Activated CD8-positive, alpha-beta T cell treated with anti-CD3 and anti-CD28 coated beads, Interleukin-2, amount 10 ng/mL, durations not matched to agents 7 days and 5 days (primary cell): ENCODE measurements at places on chromosomes 12 and 14. TPM values are rescaled to one million over a fixed set of nuclear protein-coding genes. Genes with fewer than 3 reads are reported as not detected.

Gene ASB8
- total RNA-seq, result 47.2 TPM

Gene PTPRQ
- total RNA-seq, result not detected

Gene CDC42BPB
- total RNA-seq, result 0.13 TPM

Gene CRIP2
- total RNA-seq, result 0.31 TPM

Gene NEUROD4
- not detected for total RNA-seq

Gene PLCZ1
- total RNA-seq, result not detected

Gene ITGA7
- total RNA-seq, result 4.2 TPM

DNA sequence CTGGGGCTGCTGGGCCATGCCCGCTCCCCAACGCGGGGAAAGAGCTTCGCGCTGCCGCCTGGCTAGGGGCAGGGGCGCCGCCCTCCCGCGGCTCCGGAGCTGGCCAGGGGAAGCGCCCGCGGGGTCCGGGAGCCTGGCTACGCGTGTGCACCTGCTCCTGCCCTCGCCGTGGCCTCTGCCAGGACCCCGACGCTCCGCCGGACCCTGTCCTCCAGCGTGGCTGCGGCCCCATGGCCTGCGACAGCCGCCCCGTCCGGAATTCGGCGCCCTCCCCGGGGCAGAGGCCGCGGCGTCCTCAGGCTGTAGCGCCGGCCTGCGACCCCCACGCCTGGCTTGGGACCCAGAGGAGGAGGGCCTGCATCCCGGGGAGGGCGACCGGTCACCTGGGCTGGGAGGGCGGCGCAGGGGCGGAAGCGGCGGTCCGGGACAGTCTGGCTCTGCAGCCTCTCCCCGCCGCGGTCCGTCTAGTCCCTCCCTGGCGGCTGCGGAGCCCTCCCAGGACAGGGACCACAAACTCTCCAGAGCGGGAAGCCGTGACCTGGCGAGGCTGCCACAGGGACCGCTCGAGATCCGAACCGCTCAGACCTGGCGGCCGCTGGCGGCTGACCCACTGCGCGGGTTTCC is 85.6 kb downstream of the ALG10 start:
- DNase-seq, result no peak

- DNase-seq, result no peak
Measured at GRCh38 chr14:87712396-87713090, 280.4 kb downstream of the GALC start.

- DNase-seq, result no peak
Measured at GRCh38 chr12:53532524-53533445, 25.5 kb upstream of the NPFF start.

GRCh38 chr12:24730489-24730896 is 218.4 kb downstream of the BCAT1 start:
- no peak for DNase-seq

- DNase-seq, result no peak
Measured at GRCh38 chr12:83224012-83224411, 537.3 kb downstream of the TMTC2 start.

DNA sequence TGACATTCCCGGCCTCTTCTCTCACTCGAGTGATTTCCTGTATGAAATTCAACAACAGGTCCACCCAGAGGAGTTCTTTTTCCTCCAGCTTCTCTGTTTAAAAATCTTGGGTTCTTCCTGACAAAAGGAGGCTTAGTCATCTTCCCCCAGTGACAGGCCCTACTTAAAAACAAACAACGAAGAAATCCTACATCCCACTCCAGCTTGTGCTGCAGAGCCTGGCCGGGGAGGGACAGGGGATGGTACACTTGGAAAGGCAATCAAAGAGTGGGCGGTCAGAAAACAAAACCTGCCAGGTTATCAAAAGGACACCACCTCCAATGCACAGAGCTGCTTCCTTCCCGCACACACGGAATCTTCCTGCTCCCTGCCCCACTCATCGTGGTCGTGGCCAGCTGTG is 101.3 kb downstream of the CACNA1C start:
- DNase-seq, result no peak

DNA sequence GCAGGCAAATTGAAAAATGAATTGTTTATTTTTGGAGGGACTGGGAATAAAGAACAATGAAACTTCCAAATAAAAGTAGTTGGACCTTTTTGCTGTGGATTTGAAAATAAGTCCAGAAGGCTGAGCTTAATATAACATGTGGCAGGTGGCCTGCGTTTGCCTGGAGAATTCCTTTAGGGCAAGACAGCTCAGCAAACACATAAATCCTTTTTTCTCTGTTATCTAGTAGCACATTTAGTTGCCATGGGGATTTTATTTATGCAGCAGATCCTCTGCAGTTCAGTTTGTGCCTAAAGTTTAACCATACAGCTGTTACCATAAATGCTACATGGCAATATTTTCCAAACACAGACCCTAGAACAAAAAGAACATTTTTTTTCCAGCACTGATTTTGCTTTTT is 180.0 kb downstream of the NPAS3 start:
- DNase-seq, result no peak

DNA sequence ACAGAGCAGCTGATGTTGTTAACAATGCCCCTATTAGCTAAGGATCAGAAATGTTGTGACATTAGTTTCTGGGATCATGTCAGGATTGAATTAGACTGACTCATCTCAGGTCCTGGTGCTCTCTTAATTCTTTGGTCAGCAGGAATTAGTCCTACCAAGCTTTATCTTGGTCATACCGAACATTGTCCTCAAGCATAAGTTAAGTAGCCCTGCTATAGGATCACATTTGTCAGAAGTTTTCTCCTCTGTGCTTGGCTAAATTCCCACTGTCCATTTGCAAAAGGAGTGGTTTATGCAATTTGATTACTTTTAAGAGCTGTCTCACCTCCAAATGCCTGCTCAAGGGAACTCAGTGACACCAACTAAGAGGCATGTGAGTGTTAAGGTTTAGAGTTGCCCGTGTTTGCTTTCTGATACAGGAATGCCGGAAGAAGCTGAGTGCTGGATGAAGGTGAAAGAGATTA is 48.4 kb upstream of the IFNG-AS1 start:
- DNase-seq, result no peak

- no peak for DNase-seq
Measured at GRCh38 chr14:103199124-103199523, 75.9 kb downstream of the TNFAIP2 start.
